NCI-H446 (cell line): ENCODE measurements at places on chromosomes 5 and 9.

- peak; percentile 90 for DNase-seq
Observed at GRCh38 chr5:672329-673160, 20.6 kb downstream of the TPPP start.

DNA sequence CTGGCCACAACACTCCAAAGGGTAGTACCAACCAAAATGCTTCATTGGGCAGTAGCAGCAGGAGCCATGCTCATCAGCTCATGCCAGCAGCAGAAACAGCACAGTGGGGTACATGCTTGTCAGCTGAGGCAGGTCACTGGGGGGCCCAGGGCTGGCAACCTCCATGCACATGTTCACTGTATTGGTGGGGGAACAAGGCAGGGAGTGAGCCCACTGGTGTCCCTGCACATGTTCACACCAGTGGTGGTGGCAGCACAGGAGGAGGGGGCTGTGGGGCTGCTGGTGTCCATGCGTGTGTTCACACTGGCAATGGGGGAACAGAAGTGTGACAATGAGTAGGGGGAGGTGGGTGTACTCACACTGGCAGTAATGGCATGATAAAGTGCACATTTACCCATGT lies 254.3 kb upstream of the KIF2A start:
- no peak for DNase-seq

GRCh38 chr5:135196483-135196882 lies 162.5 kb upstream of the PITX1 start:
- DNase-seq: no peak

- no peak for DNase-seq
Observed at GRCh38 chr5:43037636-43038495, 2.3 kb downstream of the ANXA2R start.

DNA sequence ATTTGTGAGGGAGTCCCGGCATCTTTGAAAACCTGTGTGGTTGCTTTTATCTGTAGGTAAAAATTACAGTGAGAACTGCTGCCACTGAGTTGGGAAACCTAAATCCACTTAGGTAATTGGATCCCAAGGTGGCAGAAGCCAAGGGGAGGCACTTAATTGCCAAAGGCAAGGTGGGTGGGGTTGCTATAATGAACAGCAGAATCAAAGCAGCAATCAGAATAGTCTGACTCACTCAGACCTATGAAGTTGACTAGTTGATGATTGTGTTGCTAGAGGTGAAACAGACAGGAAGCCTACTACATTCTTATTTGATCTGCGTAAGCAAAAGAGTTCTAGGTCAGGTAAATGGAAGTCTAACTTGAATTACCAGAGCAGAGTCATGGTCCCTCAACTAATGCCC lies 17.3 kb upstream of the BICD2 start:
- no peak for DNase-seq

DNA sequence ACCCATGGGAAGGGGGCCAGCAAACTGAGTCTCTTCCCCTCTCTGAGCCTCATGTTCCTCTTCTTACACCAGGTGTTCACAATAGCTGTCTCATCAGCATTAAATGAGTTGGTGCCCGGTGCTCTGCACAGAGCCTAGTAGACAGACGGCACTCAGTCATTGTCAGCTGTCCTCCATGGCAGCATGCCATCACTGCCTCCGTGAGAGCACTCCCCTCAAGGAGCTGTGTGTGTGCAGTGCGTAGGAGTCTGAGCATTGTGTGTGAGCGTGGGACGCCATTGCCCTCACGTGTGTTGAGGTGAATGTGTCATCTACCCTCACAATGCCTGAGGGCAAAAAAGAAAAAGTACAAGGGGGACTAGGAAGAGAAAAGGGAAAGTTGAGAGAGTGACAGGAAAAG lies 536.5 kb downstream of the CDK5RAP2 start:
- DNase-seq: peak; percentile 61

- DNase-seq: peak; percentile 33
Observed at GRCh38 chr5:123157791-123158581, 68.9 kb downstream of the PRDM6 start.

DNA sequence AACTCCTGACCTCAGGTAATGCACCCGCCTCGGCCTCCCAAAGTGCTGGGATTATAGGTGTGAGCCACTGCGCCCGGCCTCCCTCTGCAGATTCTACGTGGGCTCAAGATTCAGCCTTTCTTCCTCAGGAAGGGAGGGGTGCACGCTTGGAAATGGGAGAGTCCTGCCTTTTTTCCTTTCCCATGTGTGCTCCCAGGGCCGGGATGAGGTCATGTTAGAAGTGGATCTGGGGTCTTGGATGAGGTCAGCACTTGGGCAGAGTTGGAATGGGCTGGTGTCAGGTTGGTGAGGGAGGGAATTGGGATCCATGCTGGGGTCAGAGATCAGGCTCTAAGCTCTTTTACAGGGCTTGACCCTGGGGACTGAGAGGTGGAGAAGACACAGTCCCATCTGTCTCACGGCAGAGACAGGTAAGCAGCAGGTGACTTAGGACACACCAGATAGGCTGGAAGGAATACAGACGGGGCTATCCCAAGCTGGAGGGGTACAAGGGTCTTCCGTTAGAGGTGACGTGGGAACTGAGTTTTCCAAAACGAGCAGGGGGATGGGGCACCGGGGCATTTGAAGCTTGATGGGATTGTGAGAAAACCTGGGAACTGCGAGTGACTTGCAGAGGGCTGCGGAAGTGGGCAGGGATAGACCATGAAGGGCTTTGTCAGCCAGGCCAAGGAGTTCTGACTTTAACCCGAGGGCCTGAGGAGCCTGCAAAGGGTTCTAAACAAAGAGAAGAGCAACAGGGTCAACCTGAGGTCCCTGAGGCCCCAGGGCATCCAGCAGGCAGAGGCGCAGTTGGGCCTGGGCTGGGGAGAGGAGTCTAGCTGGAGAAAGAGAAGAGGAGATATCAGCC lies 1.8 kb upstream of the AQP7 start:
- DNase-seq: no peak

- DNase-seq: no peak
Observed at GRCh38 chr5:178496642-178497041, 93.6 kb downstream of the COL23A1 start.
